Renal cortical epithelial cell (primary cell): ENCODE measurements at places on chromosomes 3 and 15.

DNA sequence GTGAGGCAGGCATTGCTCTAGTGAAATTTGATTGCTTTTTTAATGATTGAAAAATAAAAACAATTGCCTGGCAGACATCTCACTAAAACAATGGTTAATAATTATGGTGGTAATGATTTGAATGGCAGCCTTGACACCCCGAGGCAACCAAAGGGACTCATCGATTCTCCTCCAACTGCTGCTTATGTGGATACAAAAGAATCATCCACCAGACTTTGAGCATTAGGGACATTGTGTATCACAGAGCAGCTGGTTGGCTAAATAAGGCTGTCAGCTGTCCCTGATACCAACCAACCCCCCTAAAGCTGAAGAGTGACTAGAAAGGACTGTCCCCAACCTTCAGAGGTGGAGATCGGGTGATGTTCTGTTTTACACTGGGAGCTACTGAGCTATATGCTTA lies 1.7 kb upstream of the CD47 start:
- DNase-seq = no peak

DNA sequence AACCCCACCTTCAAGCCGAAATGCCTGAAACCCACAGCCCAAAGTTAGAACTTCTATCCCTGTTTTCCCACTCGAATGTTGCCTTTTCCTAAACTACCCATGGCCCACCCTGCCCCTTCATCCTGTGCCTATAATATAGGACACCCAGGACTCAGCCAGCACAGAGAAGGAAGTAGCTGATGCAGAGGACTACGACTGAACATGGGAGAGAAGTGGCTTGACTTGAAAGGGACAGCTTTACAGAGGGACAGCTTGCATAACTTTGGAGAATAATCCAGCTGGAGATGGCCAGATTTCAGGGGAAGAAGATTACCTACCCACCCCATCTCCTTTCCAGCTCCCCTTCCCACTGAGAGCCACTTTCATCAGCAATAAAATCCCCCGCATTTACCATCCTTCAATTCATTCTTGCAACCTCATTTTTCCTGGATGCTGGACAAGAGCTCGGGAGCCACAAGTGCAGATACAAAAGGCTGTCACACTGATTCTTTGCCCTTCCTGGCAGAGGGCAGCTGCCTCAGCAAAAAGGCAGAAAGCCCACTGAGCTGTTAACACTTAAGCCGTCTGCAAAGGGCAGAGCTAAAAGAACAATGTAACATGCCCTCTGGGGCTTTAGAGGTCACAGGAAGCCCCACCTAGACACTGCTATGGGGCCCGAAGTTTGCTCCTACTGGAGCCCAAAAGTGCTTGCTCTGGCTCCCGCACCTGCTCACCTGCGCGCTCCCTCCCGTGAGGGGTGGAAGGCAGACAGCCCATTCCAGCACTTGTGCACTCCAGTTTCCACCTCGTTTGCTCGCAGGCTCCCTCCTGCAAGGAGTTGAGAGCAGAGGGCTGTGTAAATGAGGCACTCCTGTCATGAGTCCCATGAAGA lies 224.0 kb downstream of the TBC1D5 start:
- no peak for DNase-seq

GRCh38 chr15:99709243-99709986 lies 23.8 kb downstream of the LYSMD4 start:
- DNase-seq = no peak

DNA sequence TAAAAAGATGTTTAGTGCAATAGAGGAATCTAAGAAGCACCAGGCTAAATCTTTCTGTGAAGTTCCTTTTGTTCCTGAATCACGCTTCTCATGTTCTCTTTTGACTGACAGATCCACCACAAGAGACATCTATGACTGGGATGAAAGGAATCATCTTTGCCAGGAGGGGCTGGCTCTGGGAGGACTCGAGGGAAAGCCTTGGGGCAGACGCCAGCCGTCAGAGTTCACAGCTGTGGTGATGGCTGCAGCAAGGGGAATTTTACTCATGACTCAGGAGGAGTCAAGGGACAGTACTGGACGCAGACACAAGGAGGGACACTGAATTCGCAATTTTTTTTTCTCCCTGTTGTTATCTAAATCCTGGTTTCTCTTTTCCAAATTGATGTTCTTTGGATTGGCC lies 38.7 kb downstream of the C3orf38 start:
- no peak for DNase-seq

- no peak for DNase-seq
Measured at GRCh38 chr3:111648991-111649579, 53.9 kb upstream of the ZBED2 start.

DNA sequence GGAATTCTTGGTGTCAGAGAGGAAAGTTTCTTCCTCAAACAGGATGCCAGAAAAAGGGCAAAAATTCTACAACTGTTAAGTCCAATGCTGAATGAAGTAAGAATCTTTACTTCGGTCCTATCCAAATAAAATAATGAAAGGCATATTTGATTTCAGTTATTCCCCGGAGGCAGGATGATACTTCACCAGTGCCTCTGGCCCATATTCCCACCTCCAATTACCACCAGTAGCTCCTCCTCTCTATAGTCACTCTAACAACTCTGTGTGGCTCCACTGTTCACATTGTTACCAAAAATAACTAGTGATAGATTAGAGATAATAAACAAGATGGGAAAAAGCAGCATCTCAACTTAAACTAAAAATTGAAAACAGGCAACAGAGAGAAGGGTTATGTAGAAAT lies 20.7 kb downstream of the MAP1A start:
- no peak for DNase-seq

- DNase-seq = peak; percentile 4
Measured at GRCh38 chr3:12895391-12896062, 54.2 kb upstream of the RPL32 start.

- DNase-seq = peak; percentile 66
Measured at GRCh38 chr3:123419850-123420297, 29.0 kb downstream of the ADCY5 start.

GRCh38 chr15:65226221-65226620 lies 14.9 kb upstream of the CILP start:
- DNase-seq = no peak
